ENCODE measurements at places on chromosomes 16 and 17.
A peak's percentile ranks its signal among the peaks of the same experiment; 100 is the strongest.

GRCh38 chr16:3147046-3147756, 12.4 kb downstream of the ZNF213 start:
- no peak for DNase-seq

GRCh38 chr17:77741109-77741508, 217.4 kb upstream of the TNRC6C start:
- no peak for DNase-seq

GRCh38 chr16:87098976-87099720, 218.0 kb downstream of the C16orf95 start:
- DNase-seq: no peak

GRCh38 chr16:79381603-79382042, 218.9 kb downstream of the MAF start:
- DNase-seq: no peak

DNA sequence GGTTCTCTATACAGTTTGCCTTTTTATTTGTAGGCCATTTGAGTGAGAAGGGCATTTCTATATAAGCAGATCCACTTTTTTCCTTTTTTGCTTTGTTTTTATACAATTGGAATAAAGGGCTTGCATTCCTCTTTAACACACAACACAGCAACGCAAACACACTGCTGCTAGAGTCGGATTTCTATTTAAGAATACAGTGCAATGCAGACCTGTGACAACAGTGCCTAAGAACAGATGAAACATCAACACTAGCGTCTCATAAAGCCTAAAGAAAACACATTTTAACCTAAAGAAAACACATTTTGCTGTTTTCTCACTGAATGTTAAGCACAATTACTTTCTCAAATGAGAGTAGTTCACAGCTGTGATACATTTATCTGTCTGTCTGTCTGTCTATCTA, 1141.1 kb downstream of the CDH11 start:
- no peak for DNase-seq

DNA sequence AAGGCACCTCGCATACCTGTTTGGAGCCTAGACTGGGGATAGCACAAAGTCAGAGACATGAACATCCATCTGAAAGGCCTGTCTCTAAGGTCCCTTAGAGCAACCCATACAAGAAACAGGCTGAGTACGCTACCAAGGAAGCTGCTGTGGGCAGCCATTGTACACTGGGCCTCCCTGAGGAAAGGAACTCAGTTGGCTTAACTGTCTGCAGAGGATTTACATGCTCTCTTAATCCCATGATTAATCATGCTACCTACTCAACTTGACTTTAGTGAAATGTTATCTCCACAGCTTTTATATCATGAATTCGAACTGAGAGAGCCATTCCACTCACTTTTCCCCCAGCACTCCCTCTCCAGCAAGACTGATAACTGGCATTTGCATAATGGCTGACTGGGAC, 26.0 kb downstream of the PHLPP2 start:
- DNase-seq: no peak

DNA sequence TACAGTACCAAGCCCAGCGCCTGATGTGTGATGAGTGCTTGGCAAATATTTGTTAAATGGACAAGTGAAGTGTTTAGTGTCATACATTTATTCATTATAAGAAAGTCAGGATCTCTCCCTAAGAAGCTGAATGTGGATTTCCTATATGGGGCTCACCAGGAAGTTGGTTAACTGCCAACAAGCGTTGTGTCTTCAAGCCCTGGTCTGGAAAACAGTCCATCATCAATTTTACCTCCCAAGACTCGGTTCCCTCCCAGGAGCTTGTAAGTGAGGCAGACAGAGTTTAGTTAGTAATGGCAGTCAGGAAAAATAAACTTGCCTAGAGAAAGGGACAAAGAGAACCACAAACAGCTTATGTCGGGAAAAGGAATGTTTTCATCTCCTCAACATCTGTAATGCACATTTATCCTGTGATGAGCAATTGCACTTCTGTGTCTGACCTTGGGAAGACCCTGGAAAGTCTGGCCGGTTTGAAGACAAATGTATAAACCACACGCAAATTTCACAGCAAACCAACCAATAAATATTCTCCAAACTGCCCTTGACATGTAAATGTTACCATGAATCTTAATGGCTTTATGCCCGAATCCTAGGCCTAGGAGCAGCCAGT, 28.3 kb downstream of the C16orf95 start:
- DNase-seq: no peak

DNA sequence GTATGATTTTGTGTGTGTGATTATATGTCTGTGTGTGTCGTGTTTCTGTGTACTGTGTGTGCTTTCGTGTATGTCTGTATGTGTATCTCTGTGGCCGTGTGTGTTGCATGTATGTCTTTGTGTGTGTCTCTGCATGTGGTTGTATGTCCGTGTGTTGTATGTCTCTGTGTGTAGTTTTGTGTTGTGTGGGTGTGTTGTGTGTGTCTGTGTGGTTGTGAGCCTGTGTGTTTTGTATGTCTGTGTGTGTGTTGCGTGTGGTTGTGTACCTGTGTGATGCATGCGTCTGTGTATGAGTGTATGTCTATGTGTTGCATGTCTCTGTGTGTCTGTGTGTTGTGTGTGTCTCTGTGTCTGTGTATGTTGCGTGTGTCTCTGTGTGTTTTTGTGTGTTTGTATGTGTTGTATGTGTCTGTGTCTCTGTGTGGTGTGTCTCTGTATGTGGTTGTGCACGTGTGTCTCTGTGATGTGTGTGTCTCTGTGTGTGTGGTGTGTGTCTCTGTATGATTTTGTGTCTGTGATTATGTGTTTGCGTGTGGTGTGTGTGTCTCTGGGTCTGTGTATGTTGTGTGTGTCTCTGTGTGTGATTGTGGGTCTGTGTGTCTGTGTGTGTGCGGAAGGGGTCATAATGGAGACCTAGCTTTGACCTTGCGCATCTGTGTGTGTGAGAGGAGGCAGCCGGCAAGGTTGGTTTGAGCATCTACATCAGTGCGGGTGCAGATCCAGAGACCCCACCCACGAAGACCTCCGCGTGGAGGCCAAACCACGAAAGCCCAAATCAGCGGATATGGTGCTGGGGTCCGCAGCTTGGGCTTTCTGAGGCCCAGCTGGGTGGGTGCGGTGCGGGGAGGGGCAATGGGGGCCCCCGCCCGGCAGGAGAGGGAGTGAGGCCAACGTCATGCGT, 212.6 kb upstream of the GSE1 start:
- no peak for DNase-seq

DNA sequence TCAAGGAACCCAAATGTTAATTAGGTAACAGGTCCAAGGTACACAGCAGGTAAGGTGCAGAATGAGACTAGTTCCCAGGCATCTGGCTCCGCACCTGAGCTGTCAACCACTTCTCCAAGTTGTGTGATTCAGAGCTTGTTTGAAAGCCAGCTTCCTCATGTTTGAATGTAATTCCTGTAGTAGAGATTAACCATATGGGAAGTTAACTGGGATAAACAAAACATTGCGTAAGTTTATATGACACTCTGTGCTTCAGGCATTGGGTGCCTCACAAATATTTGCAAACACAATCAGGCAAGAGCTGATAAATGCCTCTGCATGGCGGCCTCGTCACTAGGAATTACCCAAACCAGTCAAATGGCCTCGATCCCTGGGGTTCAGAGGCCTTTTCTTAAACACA, 27.9 kb upstream of the CPHXL start:
- DNase-seq: no peak

GRCh38 chr17:32927724-32928585, at the start of gene TMEM98:
Gene TMEM98, plus strand, starts transcription at chr17:32928153. Its CDS starts 3,376 bp downstream, at chr17:32931529.
- no peak for DNase-seq

DNA sequence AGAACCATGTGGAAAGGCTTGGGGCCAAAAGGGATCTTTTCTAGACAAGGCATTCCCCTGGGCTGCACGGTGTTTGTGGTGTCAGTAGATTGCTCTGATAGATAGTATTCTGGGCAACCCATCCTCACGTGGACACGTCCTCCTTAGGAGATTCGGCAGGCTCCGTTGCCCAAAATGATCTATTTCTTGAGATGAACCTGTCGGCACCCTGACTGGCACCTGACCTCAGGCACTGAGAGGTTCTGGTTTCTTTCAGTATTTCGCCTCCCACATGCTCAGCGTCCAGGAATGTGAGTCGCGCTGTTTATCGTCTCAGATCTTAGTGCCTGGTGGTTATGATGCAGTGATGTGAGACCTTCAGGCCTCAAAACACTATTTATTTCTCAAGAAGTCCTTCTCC, 89.7 kb downstream of the MARCHF10 start:
- DNase-seq: no peak

GRCh38 chr17:15348021-15348420, 6.6 kb upstream of the TEKT3 start:
- peak; percentile 70 for DNase-seq

DNA sequence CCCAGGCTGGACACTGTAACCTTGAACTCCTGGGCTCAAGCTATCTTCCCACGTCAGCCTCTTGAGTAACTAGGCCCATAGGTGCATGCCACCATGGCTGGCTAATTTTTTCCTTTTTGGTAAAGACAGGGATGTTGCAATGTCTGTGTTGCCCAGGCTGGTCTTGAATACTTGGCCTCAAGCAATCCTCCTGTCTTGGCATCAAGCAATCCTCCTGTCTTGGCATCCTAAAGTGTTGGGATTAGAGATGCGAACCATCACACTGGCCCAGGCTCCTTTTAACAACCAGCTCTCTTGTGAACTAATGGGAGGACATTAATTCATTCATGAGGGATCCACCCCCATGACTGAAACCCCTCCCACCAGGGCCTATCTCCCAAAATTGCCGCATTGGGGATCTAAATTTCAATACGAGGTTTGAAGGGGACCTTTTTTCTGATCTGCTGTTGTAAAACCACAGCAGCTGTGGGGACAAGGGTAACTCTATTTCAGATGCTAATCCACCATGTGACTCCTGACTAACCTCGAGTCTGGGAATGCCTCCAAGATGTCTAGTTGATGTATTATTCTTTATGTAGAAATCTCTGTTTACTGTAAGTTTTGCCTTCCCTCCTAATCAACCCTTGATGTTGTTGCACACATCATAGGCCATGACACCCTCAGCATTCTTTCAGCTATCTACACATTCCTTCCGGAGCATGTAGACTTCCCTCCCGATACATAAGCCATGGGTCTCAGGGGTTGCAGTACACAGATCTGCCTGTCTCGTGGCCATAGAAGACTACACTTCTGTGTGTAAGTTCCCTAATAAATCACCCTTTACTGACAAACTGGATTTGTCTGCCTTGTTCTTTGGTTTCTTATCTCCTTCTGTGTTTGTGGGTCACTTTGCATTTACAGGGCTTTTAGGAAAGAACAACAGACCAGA, 37.6 kb downstream of the RNF112 start:
- DNase-seq: no peak

- DNase-seq: no peak
These were observed 85.7 kb upstream of the XYLT1 start for GRCh38 chr16:17556276-17557052.

DNA sequence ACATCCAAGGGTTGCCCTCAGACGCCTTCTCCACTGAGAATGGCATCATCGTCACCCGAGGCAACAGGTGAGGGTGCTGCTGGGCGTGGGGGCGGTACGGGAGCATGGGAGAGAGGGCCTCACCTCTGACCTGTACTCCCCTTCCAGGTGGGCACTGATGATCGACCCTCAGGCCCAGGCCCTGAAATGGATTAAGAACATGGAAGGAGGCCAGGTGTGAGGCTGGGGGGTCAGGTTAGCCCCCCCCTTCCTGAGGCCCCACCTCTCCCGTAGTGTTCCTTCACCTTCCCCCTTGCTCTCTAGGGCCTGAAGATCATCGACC, 16.4 kb upstream of the KDM6B start:
- no peak for DNase-seq

- DNase-seq: no peak
These were observed at the start of gene CCL3 for GRCh38 chr17:36089888-36090836. Gene CCL3, minus strand, starts transcription at chr17:36090143. Its CDS starts 85 bp downstream, at chr17:36090058.

GRCh38 chr17:32795339-32795979, 81.5 kb downstream of the MYO1D start:
- DNase-seq: no peak

DNA sequence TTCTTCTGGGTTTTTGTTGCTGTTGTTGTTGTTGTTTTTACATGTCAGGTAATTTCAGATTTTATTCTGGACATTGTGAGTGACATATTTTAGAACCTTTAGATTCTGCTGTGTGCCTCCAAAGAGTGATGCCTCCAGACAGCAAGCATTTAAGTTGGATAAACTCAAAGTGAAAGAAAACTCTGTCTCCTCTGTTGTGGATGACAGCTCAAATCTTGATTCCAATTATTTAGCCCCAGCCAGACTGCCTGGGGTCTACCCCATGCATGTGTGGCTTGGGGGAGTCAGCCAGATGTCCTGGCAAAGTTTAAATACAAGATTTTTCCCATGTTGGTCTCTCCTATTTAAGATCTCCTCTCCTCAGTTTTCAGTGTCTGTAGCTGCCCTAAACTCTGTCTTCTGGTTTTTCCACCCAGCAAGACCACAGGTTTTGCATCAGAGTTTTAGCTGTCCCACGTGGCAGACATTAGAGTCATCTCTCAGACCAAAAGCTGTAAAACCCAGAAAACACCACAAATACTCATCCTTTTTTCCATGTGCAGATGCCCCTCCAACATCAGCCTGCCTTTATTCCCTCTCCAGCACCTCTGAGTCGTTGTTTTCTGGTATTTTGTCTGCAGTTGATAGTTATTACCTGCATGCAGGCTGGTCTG, 19.4 kb upstream of the ZNF469 start:
- DNase-seq: no peak

DNA sequence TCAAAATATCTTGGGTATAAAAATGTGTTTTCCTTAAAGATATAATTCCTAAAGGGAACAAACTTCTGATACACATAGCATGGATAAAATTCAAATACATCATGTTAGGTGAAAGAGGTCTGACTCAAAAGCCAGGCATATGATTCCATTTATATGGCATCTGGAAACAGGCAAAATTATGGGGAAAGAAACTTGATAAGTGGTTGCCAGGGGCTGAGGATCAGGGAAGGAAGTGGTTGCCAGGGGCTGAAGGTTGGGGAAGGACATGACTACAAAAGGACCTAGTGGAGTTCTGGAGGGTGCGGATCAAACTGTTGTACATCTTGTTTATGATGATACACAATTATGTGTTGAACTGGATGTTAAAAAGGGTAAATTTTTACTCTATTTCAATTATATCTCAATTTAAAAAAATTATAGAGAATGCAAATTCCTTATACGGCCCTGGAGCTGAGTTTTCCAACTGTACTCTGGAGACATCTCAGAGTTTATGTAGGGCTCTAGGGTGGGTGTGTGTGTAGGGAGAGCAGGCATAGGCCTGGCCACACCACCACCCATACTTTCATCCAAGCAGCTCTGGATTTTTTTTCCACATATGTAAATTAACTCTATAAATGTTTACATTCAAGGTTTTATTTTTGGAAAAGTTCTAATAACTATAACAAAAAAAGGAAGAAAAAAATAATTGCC, 55.0 kb downstream of the AMFR start:
- DNase-seq: no peak

GRCh38 chr17:59028328-59028727, 78.4 kb downstream of the TRIM37 start:
- no peak for DNase-seq

DNA sequence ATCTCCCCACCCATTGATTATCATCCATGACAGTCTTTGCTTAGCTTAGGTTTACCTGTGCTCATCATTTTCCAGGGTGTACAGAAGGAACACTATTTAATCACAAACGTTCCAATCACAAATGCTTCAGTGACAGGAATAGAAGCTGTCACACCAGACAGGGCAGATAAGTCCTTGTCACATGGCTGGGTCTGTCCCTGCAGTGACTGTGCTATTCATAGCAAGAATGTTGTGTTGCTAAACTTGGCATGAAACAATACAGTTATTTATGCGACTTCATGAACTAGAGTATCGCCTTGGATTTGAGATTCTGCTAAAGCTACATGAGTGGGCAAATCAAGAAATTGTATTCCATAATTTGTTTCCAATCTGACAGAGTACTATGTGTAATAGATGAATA, 108.4 kb downstream of the CDH13 start:
- no peak for DNase-seq

GRCh38 chr17:73388578-73388905, 76.7 kb upstream of the CDC42EP4 start:
- no peak for DNase-seq

All from NCI-H1436 treated with DMSO at 0.1 percent for 48 hours (cell line).